ENCODE measurements at places on chromosomes 2 and 18.

DNA sequence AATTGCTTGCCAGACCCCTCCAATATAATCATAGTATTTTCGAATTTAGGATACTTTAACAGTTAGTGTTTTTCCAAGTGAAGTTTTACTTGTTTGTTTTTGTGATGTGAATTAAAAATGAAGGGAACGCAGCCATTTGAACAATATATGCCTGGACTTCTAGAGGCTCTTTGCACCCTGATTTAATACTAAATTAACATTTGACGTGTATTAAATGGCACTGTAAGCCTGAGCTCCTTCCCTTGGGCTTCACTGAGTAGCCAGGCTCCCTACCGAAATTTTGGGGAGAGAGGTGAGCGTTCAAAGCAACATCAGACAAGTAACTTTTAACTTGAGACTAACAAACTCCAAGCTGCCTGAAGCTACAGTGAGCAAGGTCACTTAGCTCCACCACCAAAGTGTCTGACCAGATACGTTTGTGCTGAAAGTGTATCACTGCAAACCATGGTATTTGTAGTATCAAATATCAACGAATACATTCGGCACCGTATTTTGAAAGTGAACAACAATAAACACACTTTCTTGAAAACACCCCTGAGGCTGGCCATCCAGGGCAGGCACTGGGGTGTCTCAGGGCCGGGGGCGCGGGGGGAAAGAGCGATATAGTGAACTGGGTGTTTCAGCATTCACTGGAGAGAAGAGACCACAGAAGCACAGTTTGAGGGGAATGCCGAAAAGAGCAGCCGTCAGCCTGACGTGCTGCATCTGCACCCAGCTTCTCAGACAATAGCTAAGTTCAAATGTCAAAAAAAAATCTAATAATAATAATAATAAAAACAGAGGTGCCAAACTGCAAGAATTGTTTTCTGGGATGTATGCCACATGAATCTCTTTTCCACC is 7.7 kb upstream of the POU3F3 start:
- no peak for DNase-seq

GRCh38 chr2:144515696-144516410 is 4.1 kb downstream of the ZEB2 start:
- DNase-seq = peak; percentile 80

DNA sequence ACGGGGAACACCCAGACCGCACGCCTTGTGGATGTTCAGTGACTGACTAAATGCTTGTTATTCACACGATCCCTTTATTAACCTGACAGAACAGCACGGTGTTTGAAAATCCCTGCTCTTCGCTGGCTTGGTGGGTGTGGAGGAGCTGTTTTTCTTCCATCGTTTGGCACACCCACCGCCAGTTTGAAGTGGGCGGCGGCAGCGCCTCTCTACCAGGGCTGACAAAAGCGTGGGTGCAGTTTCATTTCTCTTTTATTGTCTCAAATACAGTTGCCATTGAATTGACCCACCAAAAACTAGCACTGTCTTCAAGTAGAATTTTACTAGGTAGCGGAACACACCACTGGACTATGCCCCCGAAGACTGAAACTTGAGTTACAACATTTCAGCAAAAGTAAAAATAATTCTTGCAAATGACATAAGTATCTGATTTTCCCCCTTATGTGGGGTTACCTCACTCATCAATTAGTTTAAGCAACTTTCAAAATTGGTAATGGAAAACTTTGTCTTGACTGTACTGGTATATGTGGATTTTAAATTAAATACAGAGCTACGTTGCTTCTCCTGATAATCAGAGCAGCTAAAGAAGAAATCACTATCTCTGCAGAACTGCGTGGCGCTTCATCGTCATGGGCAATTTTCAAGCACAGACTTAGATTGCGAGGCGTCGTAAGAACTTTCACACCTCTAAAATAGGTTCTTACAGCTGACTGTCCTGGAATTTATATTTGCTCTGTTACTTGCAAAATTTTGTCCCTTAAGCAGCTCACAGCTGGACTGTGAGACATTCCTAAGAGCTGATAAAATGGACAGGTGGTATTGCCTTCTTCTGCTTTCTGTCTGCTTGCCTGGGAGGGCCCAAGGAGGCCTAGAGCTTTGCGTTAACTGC is 60.9 kb downstream of the LDLRAD4 start:
- DNase-seq = no peak

DNA sequence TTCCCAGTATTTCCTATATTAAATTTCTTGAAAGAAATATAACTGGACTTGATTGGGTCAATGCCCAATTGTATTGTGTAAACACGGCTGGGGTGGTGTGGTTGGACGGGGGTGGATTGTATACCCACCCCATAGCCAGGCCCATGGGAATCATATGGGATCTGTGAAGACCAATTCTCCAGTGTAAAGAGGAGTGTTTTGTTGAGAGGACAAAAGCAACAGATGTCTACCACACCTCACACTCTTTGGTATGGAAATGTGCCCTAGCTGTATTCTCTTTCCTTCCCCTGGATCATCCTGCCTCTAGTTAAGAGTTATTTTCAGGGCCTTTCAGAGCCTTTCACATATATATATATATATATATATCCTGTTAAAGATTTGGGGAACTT is 57.5 kb upstream of the TGIF1 start:
- DNase-seq = no peak

DNA sequence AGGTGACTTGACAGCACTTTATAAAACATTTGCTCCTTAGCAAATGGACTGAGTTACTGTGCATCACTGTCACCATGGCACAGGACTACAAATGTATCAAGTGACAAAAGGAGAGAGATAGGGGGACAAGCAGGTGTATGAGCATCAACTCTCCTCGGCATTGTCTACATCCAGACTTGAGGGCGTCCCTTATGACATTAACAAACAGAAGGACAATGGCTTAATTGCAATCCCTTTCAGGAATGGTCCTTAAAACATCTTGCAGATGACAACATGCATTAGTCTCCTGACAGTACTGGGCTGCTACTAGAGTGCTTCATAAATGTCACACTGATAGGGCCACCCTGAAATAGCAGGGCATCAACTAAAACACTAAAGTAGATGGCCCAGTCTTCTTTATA is 198.8 kb downstream of the PDE1A start:
- DNase-seq = no peak

DNA sequence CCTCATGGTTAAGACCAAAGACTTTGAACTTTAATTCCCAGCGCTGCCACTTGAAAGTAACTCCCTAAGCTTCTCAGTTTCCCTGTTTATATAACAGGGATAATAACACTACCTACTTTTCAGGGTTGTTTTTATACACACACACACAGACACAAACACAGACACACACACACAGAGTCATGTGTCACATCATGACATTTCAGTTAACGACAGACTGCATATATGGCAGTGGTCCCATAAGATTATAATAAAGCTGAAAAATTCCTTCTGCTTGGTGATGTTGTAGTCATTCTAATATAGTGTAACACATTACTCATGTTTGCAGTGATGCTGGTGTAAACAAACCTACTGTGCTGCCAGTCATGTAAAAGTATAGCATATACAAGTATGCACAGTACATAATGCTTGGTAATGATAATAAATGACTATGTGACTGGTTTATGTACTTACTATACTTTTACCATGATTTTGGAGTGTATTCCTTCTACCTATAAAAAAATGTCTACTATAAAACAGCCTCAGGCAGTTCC is 89.2 kb upstream of the ITGA4 start:
- peak; percentile 75 for DNase-seq

DNA sequence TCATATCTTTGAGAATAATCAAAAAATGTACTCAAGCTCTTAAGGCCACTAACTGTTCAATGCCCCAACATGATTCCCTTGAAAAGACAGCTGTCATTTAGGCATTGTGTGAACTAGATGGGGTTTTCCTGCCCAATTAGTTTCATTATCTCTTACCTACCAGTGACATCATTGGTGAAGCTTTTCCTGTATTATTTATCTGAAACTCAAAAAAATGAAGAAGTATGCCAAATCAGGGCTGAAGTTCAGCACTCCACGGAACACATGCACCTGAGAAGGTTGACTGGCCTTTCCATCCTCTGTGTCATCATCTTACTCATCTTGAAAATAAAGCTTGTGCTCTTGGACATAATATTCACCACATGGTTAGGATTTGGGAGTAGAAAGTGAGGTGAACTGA is 126.4 kb downstream of the TXNL1 start:
- DNase-seq = no peak

DNA sequence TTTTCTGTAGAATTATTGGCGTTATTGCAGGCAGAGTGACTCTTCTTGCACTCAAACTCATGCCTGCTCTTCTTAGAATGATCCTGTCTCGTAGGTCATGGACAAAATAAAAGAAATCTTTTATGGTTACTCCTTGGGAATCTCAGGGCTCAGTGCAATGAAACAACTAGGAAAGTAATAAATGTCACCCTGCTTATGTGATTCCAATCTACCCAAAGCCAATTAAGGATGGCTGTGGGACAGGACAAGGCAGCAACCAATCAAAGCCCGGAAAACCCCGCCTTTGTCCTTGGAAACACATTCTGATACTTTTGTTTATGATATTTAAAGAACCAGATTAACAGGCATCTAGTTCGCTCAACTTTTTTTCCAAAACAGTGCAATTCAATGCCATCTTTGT is 53.0 kb downstream of the GRB14 start:
- no peak for DNase-seq

DNA sequence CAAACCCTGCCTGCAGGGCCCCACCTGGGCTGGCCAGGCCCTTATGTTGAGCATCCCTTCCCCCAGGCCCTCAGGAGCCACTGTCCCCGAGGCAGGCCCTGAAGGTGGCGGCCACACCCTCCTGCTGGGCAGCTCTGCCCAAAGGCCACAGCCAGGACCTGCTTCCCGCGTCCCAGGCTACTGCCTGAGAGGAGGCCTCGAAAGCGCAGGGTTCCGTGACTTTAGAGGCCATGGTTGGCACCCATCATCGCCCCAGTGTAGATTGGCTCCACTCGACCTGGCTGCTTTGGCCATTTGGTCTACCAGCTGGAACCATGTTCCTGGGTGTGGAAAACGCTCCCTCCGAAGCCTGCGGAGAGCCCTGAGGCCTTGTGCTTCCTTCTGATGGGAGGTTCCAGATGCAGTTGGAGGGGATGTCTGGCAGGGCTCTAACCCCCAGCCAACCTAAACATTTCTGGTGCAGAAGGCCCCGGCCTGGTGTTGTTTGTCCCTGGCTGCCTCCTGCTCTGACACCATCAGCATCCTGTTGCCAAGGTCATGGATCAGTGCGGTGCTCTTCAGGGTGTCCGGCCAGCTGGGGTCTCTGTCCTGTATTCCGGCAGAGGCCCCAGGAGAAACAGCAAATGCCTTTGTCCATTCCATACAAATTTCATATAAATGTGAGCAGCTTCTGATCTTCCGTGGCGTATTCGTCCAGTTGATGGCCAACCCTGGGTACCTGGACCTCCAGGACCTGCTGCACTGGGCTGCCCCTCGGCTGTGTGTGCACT is 14.7 kb downstream of the CAPN10 start:
- DNase-seq = no peak

GRCh38 chr2:238369591-238370040 is 49.3 kb downstream of the TRAF3IP1 start:
- peak; percentile 36 for DNase-seq

DNA sequence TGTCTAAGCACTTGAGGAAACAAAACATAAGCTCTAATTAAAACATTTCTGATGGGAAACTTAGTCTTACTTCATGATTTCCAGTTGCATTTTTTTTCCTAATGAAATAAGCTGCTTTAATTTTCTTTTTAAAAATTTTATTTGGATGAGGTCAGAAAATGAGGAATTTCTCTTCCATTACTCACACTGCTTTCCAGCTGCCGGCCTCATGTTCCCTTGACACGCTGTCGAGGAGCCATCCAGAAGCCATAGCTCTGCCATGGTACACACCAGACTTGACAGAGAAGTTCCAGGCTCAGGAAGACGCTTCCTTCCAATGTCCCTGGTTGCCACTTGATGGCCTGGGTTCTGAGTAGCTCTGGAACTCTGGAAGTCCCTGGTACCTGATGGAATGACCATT is 12.1 kb upstream of the MAPRE2 start:
- DNase-seq = no peak

GRCh38 chr18:57730146-57730545 is 73.0 kb downstream of the ATP8B1 start:
- DNase-seq = no peak

DNA sequence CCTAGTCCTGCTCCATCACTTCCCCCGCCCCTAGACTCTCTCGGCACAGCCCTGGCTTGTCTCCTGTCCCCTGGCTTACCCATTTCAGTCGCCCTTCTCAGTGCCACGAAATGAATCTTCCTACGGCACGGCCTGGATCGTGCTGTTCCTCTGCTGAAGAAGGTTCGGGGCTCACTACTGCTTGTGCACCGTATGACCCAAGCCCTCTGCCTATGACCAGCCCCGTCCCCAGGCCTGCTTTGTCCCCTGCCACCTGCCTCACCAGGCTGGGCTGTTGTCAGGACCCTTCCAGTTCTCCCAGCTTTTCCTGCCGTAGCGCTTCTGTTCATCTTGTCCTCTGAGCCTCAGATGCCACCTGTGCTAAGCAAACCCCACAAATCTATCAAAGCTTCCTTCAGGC is 13.9 kb downstream of the CHMP1B start:
- DNase-seq = no peak

GRCh38 chr2:85132834-85133637 is at the start of gene TCF7L1:
TCF7L1 (plus strand) TSS chr2:85133392; CDS start chr2:85133685, 293 bp downstream.
- DNase-seq = peak; percentile 45

DNA sequence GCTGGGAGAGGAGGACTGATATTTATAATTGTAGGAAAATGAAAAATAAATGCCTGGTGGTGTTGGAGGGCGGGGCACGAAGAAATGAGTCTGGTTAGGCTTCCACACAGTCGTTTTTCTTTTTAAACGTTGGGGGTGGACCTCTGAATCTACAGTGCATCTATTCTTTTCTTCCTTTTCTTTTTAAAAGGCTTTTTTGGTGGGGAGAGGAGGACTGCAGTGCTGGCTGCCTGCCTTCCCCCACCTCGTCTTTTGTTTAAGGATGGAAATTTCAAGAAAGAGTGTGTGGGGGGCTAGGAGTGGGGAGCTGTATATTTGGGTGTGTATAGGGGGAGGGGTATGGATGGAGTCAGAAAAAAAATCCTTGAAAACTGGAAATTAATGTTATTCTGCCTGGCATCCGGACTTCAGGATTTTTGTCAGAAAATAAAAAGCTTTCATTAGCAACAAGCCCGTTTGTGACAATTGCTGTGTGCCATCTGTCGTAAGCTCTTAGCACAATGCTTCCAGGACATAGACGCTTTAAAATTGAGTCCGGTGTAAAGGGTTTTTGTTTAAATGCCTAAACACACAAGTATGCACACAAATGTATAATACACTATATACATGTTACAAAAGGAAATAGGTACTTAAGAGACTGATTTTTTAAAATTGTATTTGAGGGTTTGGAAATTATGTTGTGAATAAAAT is 1.1 kb downstream of the MAP2 start:
- DNase-seq = no peak

GRCh38 chr2:119059287-119059686 is 99.3 kb downstream of the C1QL2 start:
- DNase-seq = no peak

- peak; percentile 44 for DNase-seq
Observed at GRCh38 chr18:11324956-11325882, 175.8 kb upstream of the PIEZO2 start.

Measured in OCI-M1 (cell line).